Activated naive CD8-positive, alpha-beta T cell treated with anti-CD3 and anti-CD28 coated beads, Interleukin-2, amount 10 ng/mL, durations not matched to agents 7 days and 5 days (primary cell): ENCODE measurements at places on chromosomes 11 and 22.
A peak's percentile ranks its signal among the peaks of the same experiment; 100 is the strongest.

GRCh38 chr11:105861225-105861624 lies 160.8 kb downstream of the MSANTD4 start:
- no peak for DNase-seq

- DNase-seq = no peak
These were observed 18.0 kb upstream of the APOA1 start for GRCh38 chr11:116855413-116855812.

GRCh38 chr11:15148169-15148568 lies 33.4 kb downstream of the INSC start:
- no peak for DNase-seq

- peak; percentile 13 for DNase-seq
These were observed 124.6 kb downstream of the PHF21B start for GRCh38 chr22:44884968-44885805.

- DNase-seq = no peak
These were observed 19.6 kb downstream of the MORC2 start for GRCh38 chr22:30948930-30949342.

DNA sequence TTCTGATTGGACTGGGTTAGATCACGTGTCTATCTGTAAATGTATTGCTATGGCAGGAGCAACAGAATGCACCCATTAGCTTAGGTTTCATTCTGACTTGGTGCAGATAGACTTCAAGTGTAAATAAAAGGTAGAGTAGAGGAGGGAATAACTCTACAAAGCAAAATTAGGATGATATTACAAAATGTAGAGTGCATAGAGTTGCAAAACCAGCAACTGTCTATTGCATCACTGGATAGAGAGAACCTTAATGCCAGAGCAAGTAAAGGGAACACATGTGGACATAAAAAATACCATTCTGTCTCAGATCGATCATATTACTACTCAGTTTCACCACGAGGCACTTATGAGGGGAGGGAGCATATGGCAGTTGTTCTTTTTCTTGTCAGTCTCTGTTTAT lies 22.0 kb upstream of the CAT start:
- DNase-seq = no peak

- no peak for DNase-seq
These were observed 11.0 kb upstream of the CAPRIN1 start for GRCh38 chr11:34040571-34040970.

DNA sequence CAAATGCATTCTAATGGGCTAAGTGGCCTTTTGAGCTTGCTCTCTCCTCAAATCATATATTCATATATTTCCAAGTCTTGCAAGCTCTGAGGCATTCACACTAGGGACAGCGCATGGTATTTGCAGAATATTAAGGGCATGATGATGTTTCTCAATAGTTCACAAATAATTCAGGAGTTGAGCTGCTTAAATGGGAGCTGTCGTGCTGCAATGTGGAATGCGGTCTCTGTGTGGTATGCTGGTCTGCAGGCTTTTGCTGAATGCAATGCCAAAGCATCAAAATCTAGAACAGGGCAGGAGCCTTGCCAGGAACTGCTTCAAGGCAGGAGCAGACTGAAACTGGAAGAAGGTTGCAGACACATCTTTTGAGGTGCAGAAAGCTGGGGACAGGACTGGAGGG lies 1060.0 kb downstream of the TBC1D22A start:
- no peak for DNase-seq

- no peak for DNase-seq
These were observed 12.3 kb upstream of the ASPHD2 start for GRCh38 chr22:26416670-26417276.

- no peak for DNase-seq
These were observed 23.8 kb upstream of the ALDH3B2 start for GRCh38 chr11:67698247-67698646.

DNA sequence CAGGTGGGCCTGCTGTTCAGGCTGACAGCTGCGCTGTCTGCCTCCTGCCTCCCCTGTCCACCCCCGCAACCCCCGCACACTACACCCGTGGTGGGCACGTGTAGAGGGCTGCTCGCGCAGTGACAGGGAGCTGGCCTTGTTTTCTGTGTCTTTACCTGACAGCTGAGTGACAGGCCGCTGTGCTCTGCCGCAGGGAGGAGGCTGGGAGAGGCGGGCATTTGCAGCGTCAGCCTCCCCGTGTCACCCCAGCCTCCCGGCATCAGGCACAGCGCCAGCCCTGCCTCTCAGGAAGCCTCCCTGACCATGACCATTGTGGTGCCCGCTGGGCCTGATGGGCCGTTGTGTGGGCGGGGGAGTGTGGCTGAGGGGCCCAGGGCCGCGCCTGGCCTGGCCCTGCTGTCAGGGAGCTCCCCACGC lies 32.0 kb upstream of the RELT start:
- no peak for DNase-seq

- DNase-seq = no peak
These were observed 301.7 kb downstream of the BRD1 start for GRCh38 chr22:49525801-49526535.

DNA sequence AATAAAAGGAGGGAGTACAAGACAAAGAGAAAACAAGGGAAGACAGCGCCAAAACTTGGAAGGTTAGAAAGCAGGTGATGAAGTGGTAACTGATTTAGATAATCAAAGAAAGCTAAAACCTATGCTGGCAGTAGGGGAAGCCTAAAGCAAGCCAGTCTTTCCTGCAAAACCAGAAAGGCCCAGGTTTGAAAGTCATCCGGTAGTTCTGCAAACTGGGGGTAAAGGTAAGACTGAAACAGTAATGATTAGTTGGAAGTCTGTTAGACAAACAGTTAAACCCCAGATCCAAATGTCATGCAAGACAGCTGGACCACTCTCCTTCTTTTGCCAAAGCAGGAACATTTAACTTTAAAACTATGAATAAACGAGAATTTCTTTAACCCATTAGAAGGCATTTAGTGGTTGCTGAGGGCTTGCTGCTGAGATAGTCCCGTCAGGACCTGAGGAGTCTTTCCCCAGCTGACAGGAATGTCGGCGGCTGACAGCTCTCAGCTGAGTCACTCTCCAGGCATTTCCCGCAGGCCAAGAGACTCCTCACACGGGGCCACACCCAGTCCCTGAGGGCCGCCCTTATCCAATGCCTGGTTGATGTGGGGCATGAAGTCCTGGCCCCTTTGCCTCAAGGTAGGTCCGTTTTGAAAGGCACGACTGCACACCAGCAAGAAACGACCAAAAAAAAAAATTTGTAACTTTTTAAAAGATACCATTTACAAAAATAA lies 36.3 kb upstream of the CFAP300 start:
- no peak for DNase-seq

DNA sequence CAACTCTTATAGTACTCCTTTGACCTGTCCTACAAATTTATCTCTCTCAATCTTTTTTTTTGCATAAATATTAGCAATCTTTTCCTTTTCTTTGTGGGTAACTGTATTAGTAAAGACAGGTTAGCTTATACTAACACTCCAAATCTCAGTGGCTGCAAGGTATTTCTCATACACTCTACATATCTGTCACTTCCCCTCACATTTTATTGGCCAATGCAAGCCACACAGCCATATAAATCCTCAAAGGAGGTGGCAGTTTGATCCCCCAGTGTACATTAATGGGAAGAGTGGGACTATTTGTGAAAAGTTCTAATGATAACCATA lies 42.6 kb upstream of the EED start:
- DNase-seq = no peak

DNA sequence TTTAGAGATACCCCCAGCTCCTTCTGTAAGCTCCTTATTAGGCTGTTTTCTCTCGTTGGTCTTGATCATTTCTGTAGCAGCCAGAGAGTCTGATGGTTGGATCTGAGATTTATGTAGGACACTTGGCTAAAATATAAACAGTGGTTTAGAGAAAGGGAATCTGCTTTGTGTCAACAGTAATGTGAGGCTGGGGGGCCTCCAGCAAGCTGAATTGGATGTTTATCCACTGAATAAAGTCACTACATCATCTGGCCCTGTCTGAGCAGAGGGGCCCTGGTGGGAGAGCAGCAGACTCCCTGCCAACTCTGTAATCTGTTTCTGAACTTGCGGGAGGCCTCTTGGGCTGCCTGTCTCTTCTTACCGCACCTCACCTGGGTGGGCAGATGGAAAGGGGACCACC lies 328.5 kb upstream of the PLET1 start:
- DNase-seq = no peak

- no peak for DNase-seq
These were observed 5.3 kb upstream of the PRDM11 start for GRCh38 chr11:45141171-45141570.

DNA sequence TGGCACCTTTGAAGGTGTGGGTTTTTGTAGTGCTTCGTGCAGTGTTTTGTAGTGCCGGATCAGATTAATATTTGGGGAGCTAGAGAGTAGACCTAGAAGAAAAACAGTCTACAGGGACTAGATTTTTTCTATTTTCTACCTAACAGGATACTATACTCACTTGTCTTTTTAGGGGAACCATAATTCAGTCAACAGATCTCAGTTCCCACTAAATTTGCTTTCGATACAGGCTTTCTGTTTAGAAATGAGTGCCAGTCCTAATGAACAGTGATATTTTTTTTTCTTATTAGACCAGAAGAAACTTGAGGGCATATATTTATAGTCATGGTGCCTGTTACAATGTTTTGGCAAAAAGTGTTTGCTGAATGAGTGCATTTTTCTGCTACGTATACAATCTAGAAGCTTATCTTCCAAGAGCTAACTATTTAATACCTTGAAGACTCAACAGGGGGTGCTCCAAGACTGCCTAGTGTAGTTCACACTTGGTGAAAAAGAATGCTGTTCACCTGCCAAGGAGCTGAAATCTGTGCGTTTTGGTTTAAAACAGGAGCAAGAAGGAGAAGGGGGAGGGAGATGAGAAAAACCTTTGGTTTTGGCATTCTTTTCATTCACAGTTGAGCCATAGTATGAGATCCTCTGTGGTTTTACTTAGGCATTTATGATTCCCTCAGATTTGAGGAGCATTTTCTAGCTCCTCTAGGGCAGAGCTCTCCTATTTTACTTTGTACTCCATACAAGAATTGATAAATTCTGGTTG lies 44.9 kb upstream of the VSTM5 start:
- no peak for DNase-seq

- no peak for DNase-seq
These were observed 47.0 kb downstream of the RCN1 start for GRCh38 chr11:32137869-32138268.

- DNase-seq = no peak
These were observed 258.3 kb upstream of the ANO3 start for GRCh38 chr11:26073646-26074045.

DNA sequence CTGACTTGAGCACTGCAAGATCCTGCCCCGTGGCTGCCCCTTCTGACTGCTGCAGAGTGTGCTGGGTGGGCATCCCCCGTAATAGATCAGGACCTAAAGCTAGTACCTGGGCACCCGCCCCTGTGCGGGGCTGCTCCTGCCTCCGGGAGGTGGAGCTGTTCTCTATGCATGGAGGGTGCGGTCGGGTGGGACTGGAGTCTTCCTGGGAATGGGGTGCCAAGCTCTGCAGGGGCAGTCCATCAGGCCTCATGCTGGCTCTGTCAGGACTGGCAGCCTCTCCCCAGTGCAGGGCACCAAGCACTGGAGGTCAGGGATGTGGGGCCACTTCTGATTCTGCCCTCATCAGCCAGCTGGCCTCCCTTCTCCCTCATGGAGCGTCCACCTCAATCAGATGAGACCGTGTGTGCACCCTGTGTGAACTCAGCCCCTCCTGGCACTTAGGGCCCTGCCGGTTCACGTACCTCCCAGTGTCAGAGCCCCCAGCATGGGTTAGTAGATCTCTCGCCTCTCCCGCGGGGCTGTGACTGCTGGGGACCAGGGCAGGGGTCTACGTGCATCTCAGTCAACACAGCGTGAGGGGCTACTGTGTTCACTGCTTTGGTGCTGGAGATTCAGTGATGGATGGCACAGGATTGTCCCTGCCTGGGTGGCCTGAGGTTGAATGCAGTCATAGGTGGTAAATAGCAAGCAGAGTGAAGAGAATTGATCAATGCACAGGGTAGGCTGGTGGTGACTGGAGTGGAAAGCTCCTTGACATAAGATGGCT lies 30.8 kb downstream of the MPPED1 start:
- DNase-seq = no peak

DNA sequence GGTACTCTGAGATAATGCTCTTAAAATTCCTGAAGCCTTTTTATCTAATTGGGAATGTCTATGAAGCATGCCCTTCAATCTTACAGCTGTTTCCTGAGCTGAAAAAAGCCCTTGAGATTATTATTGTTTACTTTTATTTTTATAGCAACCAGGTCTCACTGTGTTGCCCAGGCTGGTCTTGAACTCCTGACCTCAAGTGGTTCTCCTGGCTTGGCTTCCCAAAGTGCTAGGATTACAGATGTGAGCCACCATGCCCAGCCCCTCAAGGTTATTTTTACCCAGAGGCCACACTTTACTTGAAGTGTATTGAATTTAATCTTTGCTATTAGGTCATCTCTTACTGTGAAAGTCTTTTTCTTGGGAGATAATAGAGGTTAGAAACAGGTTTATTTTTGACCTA lies 7.0 kb upstream of the SWAP70 start:
- DNase-seq = no peak

DNA sequence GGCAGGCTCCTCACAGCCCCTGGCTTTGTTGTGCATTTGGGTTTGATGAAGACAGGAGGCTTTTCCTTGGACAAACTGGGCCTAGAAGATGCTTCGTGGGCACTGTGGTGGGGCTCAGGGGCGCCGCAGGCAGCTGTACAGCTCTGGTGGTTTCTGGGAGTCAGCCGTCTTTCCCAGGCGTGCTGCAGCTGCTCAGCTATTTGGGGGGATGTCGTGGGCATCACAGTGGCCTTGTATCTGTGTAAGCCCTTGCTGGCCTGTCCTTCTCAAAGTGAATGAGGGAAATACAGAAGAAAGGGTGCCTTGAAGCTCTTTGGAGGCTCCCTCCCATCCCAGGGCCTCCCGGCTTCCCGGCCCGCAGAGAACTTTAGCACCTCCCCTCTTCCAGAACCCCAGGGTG lies 89.5 kb downstream of the TBC1D22A start:
- no peak for DNase-seq

- no peak for DNase-seq
These were observed 75.3 kb downstream of the C22orf31 start for GRCh38 chr22:28986366-28986765.

DNA sequence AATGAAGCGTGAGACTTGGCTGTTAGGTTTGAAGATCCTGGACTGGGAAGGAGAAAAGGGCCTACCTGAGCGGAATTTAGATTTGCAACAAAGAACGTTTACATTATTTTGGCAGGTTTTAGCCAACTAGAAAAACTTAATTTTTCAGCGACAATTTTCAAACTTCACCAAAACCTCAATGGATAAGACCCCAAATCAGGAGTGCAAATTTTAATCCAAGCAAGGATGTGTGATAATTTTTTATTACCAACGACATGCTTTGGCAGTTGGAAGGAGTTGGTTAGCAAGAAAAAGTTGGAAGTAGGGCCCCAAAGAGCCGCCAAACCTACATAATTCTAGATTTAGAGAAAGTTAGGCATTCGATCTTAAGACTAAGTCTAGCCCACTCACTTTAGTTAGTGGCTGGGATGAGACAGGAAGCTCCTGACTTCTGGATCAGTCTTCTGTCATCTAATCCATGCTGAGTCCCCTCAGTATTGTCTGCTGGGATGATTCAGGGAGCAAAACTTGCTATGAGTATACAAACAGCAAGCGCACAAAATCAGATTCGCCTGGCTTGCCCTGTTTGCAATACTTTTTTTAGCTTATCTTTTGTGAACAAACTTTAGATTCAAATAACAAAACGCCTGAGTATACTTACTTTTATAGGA lies 787 bp upstream of the RDX start:
- no peak for DNase-seq
